ENCODE measurements at places on chromosomes 7 and 10.

- no peak for DNase-seq
These were observed 77.3 kb upstream of the TCF7L2 start for GRCh38 chr10:112872728-112873127.

- DNase-seq = no peak
These were observed 27.5 kb downstream of the LRGUK start for GRCh38 chr7:134154581-134155130.

GRCh38 chr7:786472-787255, 45.6 kb upstream of the SUN1 start:
- DNase-seq = peak; percentile 61

- DNase-seq = no peak
These were observed 224.2 kb downstream of the XPNPEP1 start for GRCh38 chr10:109698882-109699664.

GRCh38 chr10:26715137-26715487, 17.6 kb downstream of the PDSS1 start:
- DNase-seq = no peak

DNA sequence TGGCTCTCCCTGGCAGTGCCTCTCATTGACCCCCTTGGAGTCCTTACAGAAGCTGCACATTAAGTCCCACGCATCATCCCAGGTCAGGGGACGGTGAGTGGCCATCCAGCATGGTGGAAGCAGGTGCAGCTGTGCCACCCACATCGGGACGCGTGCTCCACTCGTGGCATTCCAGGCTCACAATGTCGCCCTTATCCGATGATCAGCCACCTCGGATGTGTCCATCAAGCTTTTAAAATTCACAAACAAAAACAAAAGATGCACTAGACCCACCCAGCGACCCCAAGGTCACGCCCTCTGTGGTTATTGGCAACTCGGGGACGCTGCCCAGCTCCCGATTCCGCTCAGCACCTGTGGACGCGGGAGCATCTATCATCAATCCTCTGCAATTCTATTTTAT, 530.9 kb downstream of the PTPRN2 start:
- DNase-seq = no peak

DNA sequence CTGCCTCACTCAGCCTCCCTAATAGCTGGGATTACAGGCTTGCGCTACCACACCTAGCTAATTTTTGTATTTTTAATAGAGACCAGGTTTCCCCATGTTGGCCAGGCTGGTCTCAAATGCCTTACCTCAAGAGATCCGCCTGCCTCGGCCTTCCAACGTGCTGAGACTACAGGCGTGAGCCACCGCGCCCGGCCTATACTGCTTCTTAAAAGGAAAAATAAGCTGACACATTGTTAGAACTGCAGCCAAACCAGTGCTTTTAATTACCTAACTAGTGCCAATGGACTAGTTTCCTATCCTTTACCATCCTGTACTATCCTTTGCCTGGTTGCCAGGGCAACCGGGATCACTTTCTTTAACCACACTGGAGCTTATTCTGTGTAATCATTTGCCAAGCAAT, 108.0 kb downstream of the LRRTM3 start:
- DNase-seq = no peak

DNA sequence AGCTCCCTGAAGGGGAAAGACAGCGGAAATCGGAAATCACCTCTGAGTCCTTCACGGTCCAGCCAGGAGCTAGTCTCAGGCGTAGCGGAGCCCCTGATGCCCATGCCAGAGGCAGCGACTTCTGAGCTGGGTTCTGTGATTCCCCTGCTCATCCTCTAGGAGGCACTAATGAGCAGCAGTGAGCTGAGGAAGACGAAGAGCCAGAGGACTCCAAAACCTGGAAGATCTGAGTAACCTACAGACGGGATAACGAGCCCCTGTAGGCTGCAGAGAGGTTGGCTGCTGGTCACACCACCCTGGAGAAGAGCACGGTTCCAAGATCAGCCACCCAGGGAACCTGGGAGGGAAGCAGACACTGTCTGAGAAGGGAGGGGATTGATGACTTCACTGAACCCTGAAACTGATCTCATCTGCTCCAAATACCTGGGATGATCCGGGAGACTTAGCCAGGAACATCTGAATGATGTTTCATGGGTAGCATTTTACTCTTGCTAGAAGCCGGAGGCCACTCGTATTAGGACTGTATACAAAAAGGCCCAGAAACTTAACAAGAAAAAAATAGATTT, 304.1 kb downstream of the PAXIP1 start:
- DNase-seq = no peak

- peak; percentile 16 for DNase-seq
These were observed 24.5 kb downstream of the TMEM209 start for GRCh38 chr7:130180571-130181262.

DNA sequence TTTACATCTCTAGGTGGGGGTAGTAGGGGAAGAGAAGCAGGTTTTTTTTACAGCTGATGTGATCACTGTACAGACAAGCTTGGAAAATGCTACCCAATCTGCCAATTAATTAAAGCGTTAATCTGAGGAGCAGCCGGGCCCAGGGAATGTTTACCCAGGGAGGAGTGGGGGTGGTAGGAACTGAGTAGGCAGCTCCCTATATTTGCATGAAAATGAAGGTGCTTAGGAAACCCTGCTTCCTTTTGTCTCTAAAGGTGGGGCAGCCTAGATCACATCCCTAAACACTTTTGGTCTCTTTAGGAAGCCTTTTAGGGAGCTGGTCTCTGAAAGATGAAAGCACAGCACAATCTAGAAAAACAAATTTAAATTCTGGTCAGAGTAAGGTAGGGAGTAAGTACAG, 53.0 kb upstream of the NFKB2 start:
- DNase-seq = no peak

DNA sequence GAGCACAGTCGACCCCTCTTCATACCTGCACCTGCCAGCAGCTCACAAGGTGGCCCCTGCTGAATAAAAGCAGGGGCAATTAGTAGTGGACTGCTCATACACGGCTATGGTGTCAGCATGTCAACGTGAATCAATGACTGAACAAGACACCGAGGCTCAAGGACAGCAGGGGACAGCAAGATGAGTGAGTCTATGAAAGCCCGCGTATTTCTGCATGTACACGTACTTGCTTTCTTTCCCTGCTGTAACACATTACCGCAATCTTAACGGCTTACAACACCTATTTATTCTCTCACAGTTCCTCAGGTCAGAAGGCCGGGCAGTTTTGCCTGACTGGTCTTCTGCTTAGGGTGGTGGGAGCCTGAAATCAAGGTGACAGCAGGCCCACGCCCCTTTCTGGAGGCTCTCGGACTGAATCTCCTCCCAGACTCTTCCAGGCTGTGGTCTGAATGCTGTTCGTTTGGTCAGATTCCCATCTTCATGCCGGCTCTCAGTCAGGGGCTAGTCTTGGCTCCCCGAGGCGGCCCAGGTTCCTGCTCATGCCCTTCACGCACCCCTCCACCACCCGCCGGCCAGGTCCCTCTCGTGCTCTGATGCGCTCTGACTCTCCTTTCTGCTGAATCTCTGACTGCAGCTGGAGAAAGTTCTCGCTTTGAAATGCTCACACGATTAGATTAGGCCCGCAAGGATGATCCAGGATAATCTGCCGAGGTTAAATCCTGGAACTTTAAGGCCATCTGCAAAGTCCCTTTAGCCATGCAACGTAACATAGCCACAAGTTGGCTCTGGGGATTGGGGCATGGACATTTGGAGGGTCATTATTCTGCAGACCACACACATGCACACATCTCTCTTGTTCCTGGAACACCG, 7.8 kb upstream of the PPP2R2D start:
- no peak for DNase-seq

- no peak for DNase-seq
These were observed 4.1 kb upstream of the CPED1 start for GRCh38 chr7:120984406-120984805.

- no peak for DNase-seq
These were observed 14.1 kb downstream of the PDZD8 start for GRCh38 chr10:117360994-117361667.

DNA sequence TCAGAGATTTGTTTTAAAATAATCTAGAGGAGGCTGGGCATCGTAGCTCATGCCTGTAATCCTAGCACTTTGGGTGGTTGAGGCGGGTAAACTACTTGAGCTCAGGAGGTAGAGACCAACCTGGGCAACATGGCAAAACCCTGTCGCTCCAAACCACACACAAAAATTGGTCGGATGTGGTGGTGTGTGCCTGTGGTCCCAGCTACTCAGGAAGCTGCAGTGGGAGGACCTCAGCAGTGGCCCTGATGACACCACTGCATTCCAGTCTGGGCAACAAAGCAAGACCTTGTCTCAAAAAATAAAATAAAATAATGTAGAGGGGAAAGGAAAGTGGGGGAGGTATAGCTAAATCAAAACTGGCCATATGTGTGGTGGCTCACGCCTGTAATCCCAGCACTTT, 13.9 kb upstream of the PPP3CB start:
- no peak for DNase-seq

All from stimulated activated CD4-positive, alpha-beta T cell treated with anti-CD3 and anti-CD28 coated beads, Interleukin-15, amount 100 ng/mL, for 1 hour (primary cell).